ENCODE measurements at places on chromosomes 5 and 9.

DNA sequence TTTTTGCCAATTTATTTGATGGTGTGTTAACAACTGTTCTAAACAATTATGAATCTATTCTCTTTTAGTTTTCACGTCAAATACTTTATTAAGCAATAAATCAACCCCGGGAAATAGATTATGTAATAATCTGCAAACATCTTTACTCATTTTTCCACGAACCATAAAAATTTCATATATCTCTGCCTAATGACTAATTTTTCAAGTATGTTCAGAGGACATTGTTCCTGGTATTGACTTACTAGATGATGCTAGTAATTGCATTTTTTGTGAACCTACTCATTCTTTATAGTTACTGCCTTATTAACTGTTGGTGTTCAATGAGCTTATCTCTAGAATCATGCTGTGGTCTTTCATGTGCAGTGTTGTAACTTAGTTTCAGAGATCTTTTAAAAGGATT lies 41.0 kb upstream of the FBN2 start:
- DNase-seq = no peak

DNA sequence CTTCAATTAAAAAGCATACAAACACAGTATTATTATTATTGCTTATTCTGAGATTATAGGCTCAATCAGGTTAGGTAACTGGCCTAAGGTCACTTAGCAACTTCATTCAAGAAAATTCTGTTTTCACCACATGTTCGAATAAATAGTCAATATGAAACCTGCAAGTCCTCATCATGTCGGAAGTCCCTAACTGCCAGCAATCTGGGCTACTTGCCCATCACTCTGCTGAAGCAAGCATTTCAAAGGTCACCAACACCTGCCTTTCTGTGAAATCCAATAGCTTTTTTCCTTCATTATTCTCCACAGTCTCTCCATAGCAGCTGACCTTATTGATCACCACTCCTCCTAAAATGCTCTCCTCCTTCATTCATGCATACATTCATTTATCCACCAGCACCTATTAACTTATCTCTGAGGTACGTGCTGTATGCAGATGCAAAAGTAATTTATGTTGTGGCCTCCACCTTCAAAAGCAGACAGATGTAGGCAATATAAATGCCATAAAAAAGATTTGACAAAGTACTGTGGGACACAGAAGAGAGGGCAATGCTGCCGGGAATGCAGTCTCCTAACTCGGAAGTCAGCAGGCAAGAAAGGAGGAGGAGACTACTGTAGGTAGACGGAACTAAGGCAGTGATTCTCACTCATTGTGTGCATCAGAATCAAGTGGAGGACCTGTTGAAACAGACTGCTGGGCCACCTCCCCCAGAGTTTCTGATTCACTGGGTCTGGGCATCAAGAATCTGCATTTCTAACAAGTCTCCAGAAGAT lies 310.9 kb downstream of the BNC2 start:
- DNase-seq = no peak

DNA sequence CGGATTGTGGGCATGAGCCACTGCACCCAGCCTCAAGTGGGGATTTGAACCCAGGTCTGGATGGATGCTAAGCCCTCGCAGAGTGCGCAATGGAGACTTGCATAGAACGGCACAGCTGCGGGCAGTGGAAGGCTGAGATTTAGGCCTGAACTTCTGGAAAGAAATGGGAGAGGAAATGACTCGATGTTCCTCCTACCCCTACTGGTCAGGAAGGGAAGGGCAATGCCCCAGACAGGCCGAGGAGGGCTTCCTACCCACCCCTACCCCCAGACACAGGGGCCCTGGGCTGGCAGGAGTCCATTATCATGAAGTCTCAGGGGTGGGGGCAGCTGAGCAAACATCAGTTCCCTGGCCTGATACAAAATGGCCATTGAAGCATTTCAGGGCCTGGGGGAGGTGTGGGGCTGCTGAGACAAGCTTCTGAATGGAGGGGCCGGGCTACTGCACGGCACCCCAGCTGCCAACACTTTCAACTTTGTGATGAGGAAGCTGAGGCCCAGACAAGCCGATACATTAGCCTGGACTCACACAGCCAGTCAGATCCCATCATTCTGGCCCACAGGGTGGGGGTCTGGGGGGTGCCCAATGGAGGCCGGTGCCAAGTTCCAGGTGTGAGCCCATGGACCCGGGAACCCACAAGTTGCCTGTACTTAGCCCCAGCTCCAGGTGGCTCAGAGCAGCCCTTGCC lies 13.5 kb upstream of the WDR38 start:
- no peak for DNase-seq

DNA sequence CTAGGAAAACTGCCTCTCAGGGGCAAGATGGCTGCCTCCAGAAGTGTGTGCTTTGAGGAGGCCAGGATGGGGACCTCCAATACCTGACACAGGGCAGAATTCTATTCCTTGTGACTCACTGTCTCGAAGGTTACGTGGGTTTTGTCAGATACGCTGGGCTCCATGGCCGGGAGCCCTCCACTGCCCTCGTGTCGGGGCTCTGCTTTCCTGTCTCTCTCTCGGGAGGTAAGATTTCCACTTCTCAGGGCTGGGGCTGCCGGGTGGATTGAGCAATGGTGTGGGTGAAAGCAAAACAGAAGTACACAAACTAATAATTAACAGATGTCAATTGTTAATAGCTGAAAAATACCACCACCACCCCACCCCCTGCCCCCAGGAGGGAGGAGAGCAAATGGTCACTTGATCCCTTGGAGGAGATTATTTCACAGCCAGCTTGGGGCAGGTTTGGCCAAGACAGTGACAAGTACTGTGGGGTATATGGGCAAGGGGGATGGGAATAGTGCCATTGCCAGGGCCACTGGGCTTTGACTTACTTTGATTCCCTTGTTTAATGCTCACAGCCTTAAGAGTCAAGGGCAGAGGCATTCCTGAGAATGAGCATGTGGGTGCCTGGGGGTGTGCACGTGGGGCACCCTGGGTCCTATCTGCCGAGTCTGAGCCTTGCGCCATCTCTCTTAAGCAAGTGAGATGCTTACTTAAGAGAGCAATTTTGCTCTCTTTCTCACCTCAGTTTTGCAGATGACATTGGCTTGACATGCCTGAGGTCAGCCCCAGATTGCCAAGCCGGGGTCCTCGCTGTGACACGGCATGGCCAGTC lies 28.8 kb upstream of the DAB2IP start:
- peak; percentile 30 for DNase-seq

DNA sequence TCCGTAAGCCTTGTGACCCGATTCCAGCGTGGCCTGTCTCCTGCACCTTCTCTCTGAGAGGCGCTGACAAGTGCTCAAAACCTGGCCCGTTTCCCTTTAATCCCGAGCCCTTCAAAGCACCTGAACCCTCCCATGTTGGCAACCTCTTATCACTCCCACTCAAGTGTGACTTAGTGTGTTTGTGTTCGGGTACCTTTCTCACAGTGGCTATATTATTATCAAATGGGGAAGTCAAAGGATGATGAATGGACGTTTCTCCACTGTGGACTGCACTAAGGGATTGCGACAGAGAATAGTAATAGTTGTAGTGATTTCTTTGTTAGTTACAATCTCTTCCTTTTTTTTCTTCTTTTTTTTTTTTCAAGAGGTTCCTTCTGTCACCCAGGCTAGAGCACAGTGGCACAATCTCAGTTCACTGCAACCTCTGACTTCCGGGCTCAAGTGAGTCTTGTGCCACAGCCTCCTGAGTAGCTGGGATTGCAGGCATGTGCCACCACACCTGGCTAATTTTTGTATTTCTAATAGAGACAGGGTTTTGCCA lies 65.4 kb upstream of the TNFSF8 start:
- peak; percentile 90 for DNase-seq

GRCh38 chr9:76667521-76667957 lies 96.7 kb upstream of the PCA3 start:
- no peak for DNase-seq

DNA sequence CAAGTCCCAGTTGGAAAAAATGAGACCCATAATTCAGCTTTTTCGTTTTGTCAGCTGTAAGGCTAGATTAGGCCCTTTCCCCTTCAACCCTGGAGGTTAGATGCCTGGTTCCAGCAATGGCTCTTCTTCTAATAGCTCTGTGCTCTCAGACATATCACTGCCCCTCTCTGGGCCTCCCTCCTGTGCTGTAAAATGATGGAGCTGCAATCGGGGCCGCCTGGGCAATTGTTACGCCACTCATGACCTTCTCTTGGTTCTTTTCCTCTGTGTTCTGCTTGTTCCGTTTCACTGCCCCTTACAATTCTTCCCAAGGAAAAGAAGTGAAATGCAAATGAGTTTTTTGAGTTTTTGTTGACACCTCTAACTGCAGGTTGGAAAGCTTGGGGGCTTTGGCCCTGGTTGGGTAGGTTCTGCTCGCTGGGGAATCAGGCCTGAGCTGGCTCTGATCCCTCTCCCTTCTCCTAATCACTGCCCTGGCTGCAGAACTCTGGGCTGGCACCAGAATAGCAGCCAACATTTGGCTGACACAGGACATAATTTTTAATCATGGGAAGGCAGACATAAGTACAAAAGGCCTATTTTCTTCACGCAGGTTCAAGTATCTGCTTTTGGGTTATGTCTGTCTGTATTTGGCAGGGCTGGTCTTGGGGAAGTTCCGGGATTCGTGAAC lies 110.9 kb downstream of the FOXD1 start:
- no peak for DNase-seq

- peak; percentile 35 for DNase-seq
Measured at GRCh38 chr5:134003817-134004625, 754 bp downstream of the VDAC1 start.

DNA sequence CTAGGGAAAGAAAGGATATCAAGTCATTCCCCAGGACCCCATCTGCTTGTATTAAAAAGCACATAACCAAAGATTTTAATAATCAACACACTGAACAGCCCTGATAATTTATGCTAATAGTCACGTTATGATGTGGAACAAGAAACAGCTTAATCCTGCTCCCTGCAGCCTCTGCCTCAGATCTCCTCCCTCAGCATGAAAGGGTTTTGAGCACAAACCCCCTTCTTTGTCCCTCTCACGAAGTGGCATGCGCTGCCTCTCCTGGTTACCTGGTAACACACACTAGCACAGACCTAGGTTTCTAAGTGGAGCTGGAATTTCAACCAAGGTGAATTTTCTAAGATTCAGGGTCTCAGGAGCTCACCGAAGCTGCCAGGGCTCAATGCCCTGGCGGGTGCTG lies 5.1 kb downstream of the IGFBPL1 start:
- DNase-seq = no peak

- no peak for DNase-seq
Measured at GRCh38 chr5:180464603-180464970, 29.6 kb upstream of the CNOT6 start.

DNA sequence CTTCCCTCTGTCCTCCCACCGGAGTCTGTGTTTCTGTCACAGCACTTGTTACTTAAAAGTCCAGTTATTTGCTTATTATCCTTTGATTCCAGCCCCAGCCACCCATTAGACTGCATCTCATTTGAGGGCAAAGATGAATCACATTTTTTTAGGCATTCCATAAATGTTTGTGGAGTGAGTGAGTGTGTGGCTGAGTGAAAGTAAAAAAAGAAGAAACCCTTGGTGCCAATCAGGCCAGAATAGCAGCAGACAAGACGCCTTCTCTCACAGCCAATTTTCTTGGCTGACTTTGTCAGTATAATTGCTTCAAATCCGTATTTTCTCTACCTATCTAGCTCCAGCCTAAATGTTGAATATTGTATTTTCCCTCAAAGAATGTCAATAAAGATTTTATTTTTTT lies 613.0 kb upstream of the WWC1 start:
- no peak for DNase-seq

DNA sequence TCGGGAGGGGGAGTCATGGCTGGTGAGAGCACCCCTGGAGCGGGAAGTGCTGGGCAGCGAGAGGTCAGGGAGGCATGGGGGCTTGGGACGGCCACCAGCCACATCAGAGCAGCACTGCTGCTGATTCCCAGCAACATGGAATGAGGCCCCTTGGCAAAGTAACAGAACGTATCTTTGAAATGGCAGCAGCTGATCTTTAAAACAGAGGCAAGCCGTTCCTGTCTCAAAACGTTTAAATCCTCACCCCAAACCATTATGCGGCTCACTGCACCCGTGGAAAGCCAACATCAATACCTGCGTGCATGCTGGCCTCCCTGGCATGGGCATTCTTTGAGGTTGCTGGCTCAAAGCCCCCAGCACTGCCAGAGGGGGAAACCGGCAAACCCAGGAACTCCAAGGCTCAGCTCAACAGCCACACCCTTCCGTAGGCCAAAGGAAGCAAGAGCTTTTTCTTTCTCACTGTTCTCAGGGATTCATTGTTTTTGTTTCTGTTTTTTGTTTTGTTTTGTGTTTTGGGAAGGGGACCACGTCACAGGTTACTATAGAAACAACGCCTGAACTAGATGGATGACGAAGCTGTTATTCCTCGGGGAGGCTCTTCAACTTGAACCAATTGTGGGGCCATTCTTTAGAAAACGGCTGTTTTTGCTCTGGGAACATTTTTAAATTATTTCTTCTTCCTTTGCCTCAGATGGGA lies 28.1 kb upstream of the OBP2B start:
- DNase-seq = no peak

DNA sequence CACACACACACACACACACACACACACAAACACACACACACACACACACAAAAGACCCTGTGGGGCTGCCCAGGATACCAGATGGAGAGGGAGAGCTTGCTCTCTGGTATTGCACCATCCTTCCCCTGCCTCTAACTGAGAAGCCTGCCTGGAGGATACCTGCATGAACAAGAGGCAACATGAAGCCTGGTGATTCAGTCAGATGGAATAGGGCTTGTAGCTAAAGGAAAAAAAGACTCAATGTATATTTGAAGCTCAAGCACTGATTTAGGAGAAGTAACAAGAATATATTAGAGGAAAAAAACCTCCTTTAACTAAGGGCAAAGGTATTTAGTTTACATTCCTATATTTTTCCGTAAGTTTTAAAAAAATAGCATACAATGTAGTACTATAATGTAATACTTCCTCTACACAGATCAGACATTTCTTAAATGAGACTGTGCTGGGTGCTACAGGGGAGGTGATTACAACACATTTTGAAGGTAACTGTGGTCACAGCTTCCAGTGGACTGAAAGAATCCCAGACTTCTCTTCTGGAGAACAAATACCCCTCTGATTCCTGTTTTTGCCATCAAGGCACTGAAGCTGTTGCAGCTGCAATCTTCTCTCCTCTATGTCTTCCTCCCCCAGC lies 169.3 kb downstream of the DCP2 start:
- DNase-seq = no peak

GRCh38 chr9:95327239-95327865 lies 9.8 kb upstream of the FANCC start:
- DNase-seq = no peak

- DNase-seq = peak; percentile 70
Measured at GRCh38 chr9:137590469-137591383, at the start of gene ZMYND19. Gene ZMYND19, minus strand, starts transcription at chr9:137590512. Its CDS starts 249 bp downstream, at chr9:137590263.

DNA sequence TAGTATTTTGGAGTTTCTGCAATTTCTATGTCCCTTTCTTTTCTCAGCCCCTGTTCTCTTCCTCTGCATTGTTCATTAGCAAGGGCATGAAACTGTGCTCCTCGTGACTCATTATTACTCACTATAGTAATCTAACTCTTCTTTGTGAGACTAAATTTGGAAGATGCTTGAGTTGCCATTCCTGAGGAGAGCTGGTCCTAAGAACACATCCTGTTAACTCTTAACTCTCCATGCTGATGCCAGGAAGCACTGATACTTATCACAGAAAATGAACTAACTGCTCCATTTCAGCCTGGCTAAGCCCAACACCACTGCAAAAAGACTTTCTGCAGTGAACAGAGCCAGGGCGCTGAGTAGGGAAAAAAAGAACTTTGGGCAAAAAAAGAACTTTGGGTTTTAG lies 10.6 kb upstream of the CSNK1A1 start:
- peak; percentile 85 for DNase-seq

GRCh38 chr5:125847561-125847960 lies 575.6 kb upstream of the GRAMD2B start:
- DNase-seq = no peak

Measured in MV-4-11 (cell line).